ENCODE measurements at places on chromosomes 13 and 19. TPM values are rescaled to one million over a fixed set of nuclear protein-coding genes. Genes with fewer than 3 reads are reported as not detected.

DNA sequence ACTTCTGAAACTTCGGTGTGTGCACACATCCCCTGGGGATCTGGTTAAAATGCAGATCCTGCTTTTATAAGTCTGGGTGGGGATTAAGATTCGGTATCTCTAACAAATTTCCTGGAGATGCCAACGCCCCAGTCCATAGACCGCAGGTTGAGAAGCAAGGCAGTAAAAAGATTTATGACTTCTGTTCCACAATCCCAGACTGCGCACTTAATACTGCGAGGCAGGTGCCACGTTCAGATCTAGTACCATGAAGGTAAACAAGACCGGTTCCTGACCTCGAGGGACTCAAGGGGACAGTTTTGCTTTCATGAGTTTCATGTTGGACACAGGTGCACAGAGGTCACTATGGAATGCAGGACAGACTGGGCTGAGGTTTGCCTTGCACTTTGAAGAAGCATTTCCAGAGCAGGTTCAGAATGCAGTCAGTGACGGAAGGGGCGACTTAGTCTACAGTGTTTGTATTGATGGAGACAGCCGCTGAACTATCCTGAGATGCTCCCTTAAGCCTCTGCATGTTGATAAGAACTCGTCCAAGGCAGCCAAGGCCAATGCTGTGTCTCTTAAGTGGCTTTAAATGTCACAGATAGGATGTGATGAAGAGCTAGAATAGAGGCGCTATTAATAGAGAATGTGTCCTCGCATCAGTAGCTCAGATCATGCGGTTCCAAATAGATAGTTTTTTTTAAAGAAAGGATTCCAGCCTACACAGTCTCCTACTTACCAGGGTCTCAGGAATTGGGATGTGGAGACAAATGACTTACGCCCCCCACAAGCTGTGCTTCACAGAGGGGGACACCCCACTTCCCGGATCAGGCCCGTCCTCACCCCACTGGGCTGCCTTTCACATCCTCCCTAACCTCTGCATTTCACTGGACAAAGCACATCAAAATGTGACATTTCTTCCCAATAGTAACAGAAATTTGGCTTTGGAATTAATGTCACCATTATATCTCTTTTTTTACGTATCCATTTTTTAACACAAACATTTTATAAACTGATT lies 97.1 kb upstream of the IRS2 start:
- DNase-seq, result no peak

DNA sequence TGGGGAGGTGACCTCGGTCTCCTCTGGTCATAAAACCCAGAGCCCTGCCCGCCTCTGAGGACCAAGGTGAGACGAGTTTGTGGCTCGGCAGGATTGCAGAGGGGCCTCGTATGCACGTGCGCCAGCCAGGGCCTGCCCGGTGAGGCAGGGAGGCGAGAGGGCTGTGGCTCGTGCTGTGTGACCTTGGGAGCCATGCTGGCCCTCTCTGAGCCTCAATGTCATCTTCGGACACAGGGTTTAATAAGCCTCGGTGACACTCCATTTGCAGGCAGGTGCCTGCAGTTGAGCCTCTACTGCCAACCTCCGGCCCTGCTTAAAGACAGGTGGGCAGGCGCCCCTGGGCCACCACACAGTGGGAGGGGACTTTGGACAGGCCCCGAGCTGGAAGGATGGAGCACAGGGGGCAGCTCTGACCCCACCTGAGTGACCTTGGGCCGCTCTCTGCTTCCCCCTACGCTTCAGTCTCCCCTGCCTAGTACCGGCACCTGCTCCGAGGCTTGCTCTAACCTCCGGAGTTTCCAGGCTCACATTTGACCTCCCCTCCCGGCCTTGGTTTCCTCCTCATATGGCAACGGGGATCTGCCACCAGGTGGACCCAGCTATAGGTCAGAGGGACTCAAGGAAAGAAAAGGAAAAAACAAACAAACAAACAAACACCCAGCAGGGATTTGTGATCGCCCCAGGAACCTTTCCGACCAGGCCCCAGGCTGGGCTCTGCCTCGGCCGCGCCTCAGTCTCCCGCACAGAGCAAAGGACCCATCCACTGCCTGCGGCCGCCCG lies 3.1 kb downstream of the ZBTB7A start:
- DNase-seq, result no peak

DNA sequence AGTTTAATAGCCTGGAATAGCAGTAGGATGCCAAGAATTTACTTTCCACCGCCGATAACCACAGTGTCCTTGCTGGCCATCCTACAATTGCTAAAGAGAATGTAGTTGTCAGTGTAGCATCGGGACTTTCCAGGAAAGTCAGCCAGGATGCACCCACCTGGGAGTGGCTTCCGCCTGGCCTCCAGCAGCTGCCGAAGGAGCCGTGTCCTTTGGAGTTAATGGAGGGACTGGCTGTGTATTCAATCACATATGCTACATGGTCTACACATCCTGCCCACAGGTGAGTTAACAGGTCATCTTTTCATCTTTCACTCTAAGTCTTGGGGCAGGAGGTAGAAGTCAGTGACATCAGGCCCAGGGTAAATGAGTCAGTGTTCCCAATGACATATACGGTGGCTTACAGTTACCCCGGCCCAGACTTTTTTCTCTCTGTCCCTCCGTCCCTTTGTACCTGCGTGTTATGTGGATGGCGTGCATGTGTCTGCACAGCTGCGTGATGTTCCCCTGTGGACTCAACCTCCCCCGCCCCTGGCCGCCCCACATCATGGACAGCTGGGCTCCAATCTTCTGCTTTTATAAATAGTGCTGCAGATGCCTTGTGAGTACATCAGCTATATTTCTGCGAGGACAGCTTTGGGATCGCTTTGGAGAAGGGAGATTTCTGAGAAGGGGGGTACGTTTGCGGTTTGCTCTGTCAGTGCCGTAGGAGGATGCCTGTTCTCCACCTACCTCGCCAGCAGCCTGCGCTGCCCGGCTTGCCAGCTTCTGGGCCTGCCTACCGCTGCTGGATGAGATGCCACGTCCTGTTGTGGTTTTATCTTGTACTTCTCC lies 63.1 kb downstream of the ATP11A start:
- no peak for DNase-seq

DNA sequence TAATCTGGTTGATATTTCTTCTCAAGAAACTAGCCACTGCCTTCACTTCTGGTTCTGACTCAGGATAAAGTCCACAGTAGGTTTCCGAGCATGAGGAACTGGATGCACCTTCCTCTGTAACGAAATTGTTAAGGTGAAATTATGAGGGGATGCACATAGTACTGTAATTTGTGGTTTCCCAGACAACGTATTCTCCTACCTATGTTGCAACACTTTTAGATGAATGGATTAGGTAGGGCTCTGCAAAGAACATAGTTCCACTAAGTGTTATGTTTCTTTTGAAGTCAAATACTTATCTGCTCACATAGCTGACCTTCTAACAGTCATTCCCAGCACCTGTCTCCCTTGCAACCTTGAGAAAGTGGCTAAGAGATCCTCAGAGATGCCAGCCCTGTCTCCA lies 5.7 kb upstream of the ZC3H13 start:
- DNase-seq, result no peak

Gene LILRB3
- 1.5 TPM for polyA plus RNA-seq

Gene GTF2F2
- 24.9 TPM for polyA plus RNA-seq

DNA sequence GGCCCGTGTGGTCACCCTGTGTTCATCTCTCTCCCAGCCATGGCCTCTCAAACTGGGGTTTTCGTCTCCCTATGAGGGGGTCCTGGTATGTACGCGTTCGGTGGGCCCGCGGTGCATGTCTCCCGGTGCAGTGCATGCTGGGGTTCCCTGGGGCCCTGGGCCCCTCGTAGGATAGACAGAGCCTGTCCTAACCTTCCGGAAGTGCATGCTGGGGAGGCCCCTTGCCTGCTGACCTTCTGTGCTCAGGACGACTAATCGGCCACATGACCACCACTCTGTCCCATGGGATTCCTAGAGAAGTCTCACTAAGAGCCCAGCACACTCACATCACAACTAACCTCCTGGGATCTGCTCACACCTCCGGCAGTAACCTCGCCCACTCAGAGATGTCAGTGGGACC lies 4.9 kb upstream of the USE1 start:
- DNase-seq, result no peak

- DNase-seq, result no peak
Measured at GRCh38 chr13:97921176-97921816, 32.2 kb upstream of the IPO5 start.

GRCh38 chr19:8334458-8335342 lies 8.4 kb downstream of the KANK3 start:
- no peak for DNase-seq

Gene RDH8
- polyA plus RNA-seq, result 0.27 TPM

Gene SLC5A5
- 0.04 TPM for polyA plus RNA-seq

GRCh38 chr13:28655561-28655960 lies 3.4 kb upstream of the POMP start:
- no peak for DNase-seq

- no peak for DNase-seq
Measured at GRCh38 chr19:7731218-7731595, 703 bp downstream of the CLEC4G start.

DNA sequence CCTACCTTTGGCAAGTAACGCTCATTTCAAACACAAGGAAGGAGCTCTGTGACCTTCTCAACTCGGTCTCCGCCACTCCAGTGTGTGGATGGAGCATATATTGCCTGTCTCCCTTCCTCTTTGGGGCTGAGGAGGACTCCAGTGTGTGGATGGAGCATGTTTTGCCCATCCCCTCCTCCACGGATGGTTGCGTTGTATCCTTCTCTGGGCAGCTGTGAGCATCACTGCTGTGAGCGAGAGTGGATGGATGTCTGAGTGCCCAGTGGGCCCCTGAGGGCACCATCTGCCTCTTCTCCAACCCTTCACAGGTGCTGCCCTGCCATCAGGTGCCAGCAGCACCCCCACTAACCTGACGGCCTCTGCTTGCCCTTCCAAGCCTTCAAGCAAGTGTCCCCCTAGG lies 186.2 kb downstream of the TEX29 start:
- no peak for DNase-seq

- DNase-seq, result peak; percentile 40
Measured at GRCh38 chr19:50461066-50461875, 15.0 kb upstream of the EMC10 start.
